Activated T-helper 1 cell treated with anti-CD3 and anti-CD28 coated beads, Interleukin-2, amount 50 U/mL, for 16 hours (primary cell): ENCODE measurements at places on chromosomes 12 and 14.

DNA sequence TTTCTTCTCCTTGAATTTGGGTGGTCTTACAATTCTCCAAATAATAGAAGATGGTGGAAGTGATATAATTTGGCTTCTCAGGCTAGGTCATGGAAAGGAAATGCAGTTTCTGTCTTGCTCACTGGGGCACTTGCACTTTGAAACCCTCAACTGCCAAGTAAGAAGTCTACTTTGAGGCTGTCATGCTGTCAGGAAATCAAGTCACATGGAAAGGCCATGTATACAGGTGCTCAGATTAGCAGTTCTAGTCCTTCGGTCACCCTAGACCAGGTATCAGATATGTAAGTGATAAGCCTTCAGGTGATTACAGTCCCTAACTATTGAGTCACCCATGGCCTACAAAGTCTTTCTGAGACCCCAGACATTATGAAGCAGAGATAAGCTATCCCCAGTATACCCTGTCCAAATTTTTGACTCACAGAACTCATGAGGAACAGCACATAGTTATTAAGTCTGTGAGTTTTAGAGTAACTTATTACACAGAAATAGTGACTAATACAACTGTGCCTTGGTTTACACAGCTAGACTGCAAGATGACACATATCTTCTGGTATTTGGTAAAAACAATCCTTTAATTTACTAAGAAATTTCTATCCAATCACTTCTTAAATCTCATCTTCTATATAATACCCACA, 26.3 kb upstream of the BBS10 start:
- DNase-seq: no peak

DNA sequence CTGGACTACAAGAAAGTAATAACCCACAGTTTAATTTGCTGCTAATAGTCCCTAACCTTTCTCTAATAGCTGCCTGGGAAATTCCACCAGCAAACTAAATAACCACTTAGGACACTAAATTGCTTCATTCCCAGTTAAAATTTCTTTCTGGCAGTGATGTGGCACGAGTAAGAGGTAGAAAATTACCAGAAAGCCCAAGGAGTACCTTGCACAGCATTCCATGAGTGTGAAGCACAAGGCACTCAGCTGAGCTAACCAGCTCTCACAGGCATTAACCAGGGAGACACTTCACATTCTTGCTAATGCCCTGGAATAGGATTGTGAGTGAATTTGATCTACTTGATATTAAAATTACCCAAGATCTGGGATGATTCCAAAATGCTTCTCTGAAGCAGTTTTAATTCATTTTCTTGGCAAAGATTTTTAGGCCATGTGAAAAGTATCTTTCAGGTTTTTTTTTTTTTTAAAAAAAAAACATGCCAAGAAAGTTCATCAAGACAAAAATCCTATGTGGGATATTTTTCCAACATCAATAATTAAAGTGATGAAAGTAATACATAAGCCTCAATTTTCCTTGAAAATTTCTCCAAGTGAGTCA, 29.5 kb downstream of the TSPAN8 start:
- DNase-seq: no peak

DNA sequence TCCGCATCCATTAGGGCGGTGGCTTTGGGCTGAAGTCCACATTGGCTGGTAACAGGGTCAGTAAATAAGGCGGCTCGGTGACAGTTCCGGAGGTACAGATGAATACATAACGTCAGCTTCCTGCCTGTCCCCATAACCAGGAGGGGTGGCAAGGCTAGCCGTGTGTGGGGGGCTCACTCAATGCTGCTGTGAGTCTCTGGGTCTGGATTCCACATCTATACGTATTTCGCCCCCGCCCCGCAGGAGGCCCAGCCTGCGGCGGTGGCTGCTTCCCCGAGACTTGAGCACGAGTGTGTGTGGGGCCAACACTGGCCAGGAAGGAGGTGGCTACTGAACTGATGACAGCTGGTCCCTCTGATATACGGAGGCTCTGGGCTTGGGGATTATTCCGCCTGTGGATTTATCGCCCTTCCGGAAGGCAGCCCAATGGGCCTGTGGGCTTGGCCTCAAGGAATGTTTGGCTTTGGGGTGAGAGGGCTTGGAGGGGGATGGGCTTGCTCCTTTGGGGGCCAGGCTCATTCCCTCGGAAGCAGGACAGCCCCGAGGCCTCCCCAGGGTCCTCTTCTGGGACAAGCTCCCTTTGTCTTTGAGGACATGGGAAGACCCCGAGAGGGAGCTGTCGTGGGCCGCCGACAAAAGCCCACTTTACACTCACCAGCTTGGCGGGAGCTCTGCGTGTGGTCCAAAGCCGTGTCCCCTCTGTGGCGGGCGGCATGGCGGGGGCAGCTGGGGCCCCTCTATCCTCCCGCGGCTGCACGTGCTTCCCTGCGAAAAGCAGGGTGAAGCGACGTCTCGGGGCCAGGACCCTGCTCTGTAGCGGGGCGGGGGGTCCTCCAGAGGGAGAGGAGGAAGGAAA, 82.1 kb downstream of the KIF26A start:
- no peak for DNase-seq

DNA sequence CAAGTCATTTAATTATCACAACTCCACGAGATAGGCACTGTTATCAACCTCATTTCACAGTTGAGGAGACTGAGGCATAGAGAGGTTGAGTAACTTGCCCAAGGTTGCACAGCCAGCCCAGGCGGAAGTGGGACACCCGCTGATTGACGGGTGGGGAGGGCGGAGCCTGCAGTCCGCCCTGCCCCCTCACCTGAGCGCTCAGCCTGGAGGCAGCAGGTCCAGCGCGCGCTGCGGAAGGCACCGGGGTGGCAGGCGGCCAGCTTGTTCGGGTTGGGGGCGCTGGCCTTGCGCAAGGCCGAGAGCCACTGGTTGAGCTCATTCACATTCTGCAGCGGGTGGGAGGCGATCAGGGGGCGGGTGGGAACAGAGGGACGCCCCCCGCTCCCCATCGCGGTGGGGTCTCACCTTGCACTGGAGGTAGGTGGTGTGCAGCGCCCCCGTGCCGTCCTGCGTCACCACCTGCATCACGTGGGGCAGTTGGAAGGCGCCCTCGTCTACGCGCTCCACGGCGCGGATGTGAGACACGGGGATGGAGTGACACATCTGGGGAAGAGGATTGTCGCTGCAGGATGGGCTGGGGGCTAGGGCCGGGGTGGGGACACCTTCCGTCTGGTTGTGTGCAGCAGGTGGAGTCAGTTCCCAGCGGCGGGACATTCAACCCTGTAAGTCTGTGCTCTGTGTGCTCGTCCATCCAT, 31.7 kb downstream of the RASAL1 start:
- peak; percentile 46 for DNase-seq

- no peak for DNase-seq
These were observed 113.7 kb upstream of the MYF6 start for GRCh38 chr12:80593766-80594165.

GRCh38 chr14:79298373-79298772, 912.9 kb downstream of the DIO2 start:
- no peak for DNase-seq

DNA sequence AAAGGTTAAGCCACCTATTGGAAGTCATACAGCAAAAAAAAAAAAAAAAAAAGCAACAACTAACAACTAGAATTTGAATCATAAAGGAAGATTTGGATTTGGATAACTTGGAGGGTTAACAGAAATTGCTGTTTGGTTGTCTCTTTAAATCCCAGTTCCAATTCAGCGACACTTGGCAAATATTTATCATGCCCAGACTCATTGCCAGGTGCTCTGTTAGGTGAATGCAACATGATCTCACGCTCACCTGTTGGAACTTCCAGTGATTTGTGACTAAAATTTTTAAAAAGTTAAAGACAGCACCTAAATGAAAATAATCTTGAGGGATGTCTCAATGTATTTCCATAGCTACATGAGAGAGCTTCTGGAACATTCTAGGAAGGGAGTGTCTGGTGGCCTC, 103.7 kb downstream of the TBX3 start:
- DNase-seq: no peak

- no peak for DNase-seq
These were observed 69.9 kb downstream of the SDR9C7 start for GRCh38 chr12:56864318-56864717.

GRCh38 chr12:109432842-109433304, 44.2 kb downstream of the KCTD10 start:
- peak; percentile 68 for DNase-seq

- no peak for DNase-seq
These were observed 129.0 kb downstream of the ASCL4 start for GRCh38 chr12:107903341-107904061.

DNA sequence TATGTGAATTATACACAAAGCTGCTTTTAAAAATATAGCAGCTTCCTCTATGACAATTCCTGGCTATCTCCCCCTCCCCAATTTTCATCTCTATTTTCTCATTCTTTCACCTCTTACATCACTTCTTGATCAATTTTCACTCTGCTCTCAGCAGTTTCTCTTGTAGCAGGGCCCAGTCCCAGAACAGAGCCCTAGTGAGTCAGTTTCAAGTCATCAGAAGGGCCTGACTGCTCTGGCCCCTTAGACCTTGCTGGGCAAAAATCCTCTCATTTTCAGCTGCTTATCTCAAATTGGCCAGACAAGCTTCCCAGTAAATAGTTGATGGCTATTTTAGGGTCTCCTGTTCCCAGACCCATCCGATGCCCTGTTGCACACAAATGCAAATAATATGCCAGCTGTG, 101.4 kb downstream of the TTC7B start:
- no peak for DNase-seq
